Right lobe of liver (tissue), 6 donors: ENCODE measurements at places on chromosomes 2 and 18. TPM values are rescaled to one million over a fixed set of nuclear protein-coding genes. Genes with fewer than 3 reads are reported as not detected.

Gene RGPD3
- 0.16 TPM for total RNA-seq

Gene FHOD3
- 0.51 TPM for total RNA-seq

Gene ANKRD23
- total RNA-seq = 2.1 TPM

Gene PLGLB2
- 528 TPM for total RNA-seq

DNA sequence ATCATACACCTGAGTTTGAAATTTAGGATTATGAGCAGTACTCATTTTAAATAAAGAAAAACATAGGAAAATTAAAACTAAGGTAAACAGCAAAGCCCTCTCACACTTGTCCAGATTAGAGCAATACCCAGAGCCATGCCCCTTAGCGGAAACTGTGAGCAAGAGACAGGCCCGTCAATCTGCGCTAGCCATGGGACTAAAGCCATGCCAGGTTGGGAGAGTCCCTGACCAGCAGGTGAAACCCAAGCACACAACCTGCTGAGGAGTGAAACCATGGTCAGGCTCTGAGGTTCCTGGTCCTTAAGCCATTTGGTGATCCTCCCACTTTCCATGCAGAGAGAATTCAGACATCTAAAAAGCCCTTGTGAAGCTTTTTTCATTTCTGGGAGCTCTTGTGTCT lies 494.3 kb downstream of the STK39 start:
- no peak overlapping the region for H3K4me3 ChIP-seq
- H3K27ac ChIP-seq = no peak overlapping the region
- H3K4me1 ChIP-seq = no peaks in the 10 kb centered on the region
- H3K27me3 ChIP-seq = no peaks in the 10 kb centered on the region

- H3K27me3 ChIP-seq = no peaks in the 10 kb centered on the region
- no peak for DNase-seq
- H3K36me3 ChIP-seq = no peaks in the 10 kb centered on the region
- H3K4me3 ChIP-seq = no peak overlapping the region
Observed at GRCh38 chr2:42736598-42737322, 27.2 kb downstream of the OXER1 start.

GRCh38 chr2:204425821-204426220 lies 119.5 kb upstream of the PARD3B start:
- no peak overlapping the region for H3K27ac ChIP-seq
- no peaks in the 10 kb centered on the region for H3K36me3 ChIP-seq
- no peaks in the 10 kb centered on the region for H3K4me1 ChIP-seq
- DNase-seq = no peak
- no peaks in the 10 kb centered on the region for H3K27me3 ChIP-seq
- no peak overlapping the region for H3K4me3 ChIP-seq

DNA sequence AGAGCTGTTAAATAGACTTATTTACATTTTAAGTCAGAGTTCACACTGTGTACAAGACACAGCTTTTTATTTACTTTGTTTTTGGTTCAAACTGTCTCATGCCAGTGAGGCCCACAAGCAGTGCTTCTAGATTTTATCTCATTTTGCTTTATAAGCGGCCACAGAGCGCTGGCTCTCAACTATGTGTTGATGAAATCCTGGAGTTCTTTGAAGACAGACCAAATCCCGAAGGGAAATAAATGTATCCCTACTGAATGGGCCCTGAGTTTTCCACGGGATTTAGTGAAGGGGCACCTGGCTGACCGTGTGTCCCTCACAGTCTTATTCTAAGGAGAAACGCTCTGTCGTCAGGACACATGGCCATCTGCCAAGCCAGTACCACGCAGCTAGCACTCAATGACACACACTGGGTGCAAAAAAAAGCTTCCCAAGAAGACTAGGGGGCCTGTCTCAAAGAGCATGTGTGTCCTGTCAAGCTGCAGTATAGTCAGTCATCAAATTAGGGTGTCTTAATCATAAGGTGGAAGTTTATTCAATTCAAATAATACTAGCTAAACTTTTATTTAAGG lies 23.4 kb downstream of the LYPD1 start:
- no peaks in the 10 kb centered on the region for H3K4me1 ChIP-seq
- no peaks in the 10 kb centered on the region for H3K27me3 ChIP-seq
- H3K4me3 ChIP-seq = no peak overlapping the region
- no peaks in the 10 kb centered on the region for H3K36me3 ChIP-seq
- no peak for DNase-seq
- H3K27ac ChIP-seq = no peak overlapping the region
